ENCODE measurements at places on chromosomes 6 and 20. TPM values are rescaled to one million over a fixed set of nuclear protein-coding genes. Genes with fewer than 3 reads are reported as not detected.

The MED23 gene
- total RNA-seq: 11.7 TPM

The DLL1 gene
- 22.0 TPM for total RNA-seq

The FKBP1C gene
- 0.35 TPM for total RNA-seq

The NKAIN4 gene
- not detected for total RNA-seq

GRCh38 chr6:166565084-166565967 is 21.2 kb downstream of the RAMACL start:
- peak; percentile 70 for DNase-seq

GRCh38 chr6:109239160-109239559 is 143.1 kb downstream of the CD164 start:
- no peak for DNase-seq

- DNase-seq: no peak
Observed at GRCh38 chr6:137731960-137732616, 135.0 kb upstream of the TNFAIP3 start.

- no peak for DNase-seq
Observed at GRCh38 chr6:154542747-154543146, 32.3 kb upstream of the CNKSR3 start.

DNA sequence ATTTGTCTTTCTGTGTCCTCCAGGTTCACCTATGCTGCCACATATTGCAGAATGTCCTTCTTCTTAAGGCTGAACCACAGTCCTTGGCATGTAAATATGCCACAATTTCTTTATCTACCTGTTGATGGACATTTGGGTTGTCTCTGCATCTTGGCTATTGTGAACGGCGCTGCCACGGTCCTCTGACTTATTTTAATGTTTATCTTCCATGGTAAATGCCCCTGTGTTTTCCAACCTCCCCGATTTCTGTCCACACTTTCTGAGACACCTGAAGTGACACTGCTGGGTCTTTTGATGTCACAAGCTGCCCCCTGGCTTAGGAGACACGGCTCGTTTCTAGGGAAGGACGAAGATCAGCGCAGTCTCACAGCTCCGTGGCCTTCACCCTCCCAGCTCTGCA is 128.3 kb upstream of the PDE10A start:
- DNase-seq: no peak

DNA sequence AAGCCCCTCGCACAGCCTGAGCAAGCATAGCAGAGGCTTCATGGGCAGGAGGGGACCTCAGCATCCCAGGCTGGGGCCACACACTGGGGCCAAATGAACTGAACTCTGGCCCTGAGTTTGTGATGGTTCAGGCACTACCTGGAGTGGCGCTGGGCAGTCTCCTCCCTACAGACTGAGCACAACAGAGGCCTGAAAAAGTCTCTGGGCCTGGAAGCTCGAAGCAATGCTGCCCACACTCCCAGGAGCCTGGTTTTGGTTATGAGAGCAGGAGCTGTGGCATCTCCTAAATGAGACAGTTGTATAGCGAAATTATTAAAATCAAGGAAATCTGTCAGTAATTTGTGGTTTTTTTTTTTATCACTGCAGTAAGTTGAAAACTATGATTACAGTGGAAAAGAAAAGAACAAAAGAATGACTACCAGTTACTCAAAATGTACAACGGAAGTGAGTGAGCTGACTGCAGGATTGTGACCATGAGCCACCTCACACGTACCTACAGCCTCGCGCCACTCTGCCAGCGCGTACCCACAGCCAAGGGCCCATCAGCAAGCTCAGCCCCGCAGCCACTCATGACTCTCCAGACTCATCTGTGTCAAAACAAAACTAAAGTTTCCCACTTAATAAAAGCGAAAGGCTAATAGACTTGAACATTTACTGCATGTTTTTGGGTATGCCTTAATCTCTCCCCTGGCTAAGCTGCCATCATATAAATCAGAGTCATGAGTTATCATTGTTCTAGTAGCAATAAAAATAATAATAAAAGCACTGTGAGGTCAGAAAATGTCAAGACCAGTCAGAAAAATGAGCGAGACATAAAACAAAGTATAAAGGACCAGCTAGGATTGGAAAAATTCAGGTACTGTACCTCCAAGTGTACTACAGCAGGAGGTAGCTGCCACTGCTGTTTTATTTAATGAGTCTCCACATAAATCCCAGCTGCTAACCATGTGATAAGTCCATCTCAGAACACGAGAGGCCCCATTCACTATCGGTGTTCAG is 177.0 kb downstream of the FOXC1 start:
- no peak for DNase-seq

All from right atrium auricular region (tissue), 2 donors.